ENCODE measurements at places on chromosomes 7 and 10. TPM values are rescaled to one million over a fixed set of nuclear protein-coding genes. Genes with fewer than 3 reads are reported as not detected.

The HTR7 gene
- total RNA-seq: 0.28 TPM

The CCDC172 gene
- not detected for total RNA-seq

The GARIN1A gene
- 0.13 TPM for total RNA-seq

The CYP26C1 gene
- 0.33 TPM for total RNA-seq

The LRRC61 gene
- 0.07 TPM for total RNA-seq
